ENCODE measurements at places on chromosomes 3 and 15.

- no peak for DNase-seq
These were observed 23.7 kb upstream of the FURIN start for GRCh38 chr15:90844696-90845095.

DNA sequence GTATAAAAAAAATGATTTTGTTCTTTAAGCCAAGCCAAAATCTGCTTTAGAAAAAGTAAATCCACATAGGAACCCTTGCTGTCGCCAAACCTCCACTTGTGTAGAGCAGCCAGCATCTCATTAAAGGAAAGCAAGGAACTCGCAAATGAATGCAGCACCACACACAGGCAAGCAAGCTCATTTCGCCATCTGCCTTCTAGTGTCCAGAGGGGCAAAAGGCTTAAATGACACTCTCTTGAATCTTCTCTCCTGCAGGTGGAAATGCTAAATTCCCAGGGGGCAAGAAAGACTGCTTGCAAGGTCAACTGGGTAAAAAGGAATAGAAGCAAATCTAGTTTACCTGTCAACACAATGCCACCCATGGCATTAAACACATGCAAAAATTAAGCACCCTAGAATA is 2.4 kb downstream of the MB21D2 start:
- DNase-seq: no peak

DNA sequence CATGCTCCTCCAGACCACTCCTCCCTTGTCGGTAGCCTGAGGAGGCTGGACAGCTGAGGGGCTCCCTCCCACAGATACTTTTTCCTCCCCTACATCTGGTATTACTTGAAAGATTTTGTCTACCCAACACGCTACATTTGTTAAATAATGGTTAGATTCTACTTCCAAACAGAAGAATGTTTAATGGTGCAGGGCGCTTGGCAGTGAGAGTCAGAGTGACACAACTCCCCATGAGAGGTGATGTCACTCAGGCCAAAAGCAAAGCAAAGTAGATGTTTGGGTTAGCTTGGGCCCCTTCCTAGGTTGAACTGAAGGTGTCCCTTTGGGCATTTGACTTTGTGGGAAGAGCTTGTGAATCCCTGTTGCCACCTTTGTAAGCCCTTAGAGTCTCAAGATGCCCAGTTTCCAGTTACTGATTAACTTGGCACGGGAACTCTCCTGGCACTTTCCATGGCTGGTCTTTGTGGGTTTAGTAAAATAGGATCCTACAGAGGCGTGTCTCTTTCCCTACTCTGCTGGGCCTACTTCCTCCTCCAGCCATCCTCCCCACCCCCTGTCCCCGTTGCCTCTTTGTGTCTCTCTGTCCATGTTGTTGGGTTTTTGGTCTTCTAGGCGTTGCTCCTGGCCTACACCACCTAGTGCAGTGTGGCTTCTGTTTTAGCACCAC is 5.6 kb downstream of the LIMD1 start:
- no peak for DNase-seq

GRCh38 chr3:157542711-157543500 is 39.7 kb upstream of the VEPH1 start:
- DNase-seq: no peak

DNA sequence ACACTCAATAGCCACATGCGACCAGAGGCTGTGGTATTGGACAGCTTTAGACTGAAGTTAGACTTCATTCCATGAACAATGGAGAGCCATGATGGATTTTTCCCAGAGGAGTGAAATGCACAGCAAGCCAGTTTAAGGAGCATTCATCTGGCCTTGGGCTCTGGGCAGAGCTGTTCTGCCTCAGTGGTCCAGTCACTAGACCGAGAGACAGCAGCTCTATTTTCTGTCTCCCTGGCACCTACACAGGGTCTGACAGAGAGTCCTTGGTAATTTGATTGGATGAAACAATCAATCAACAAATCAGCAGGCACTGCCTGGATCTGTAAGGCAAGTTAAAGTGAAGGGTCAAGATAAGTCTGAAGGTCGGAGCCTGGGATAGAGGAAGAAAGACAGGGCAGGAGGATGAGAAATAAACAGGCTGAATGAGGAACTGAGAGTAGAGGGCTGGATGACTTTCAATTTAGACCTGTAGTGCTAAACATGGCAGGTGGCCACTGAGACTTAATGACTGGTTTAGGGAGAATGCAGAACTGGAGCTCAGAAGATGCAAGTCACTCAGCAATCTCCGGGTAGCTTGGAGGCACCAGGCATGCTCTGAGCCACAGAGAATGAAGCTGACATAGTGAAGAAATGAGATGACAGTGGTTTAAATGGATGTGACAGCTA is 98.5 kb upstream of the SLC25A36 start:
- no peak for DNase-seq

- DNase-seq: no peak
These were observed 109.8 kb downstream of the EPHA3 start for GRCh38 chr3:89217148-89217685.

DNA sequence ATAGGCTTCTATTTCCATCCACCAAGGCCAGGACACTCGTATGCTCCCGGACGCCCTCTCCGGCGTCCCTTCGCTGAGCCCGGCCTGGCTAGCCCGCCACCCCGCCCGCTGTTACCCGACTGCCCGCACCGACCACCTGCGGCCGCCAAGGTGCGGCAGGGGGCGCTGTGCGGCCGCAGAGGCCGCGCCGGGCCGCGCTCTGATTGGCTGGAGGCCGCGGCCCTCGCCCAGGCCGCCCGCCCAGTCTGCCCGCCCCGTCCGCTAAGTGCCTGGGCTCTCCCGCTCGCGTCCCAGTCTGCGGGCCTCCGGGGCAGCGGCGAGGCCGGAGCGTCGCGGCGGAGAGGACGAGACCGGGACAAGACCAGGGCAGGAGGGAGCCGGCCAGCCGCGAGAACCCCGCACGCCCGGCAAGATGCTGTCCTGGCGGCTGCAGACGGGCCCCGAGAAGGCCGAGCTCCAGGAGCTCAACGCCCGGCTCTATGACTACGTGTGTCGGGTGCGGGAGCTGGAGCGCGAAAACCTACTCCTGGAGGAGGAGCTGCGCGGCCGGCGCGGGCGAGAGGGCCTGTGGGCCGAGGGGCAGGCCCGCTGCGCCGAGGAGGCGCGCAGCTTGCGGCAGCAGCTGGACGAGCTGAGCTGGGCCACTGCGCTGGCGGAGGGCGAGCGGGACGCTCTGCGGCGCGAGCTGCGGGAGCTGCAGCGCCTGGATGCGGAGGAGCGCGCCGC is at the start of gene SYNM:
Gene SYNM, plus strand, starts transcription at position 293 of the 726 bp plus-strand sequence. Its CDS starts 120 bp downstream, at position 413.
- peak; percentile 46 for DNase-seq

DNA sequence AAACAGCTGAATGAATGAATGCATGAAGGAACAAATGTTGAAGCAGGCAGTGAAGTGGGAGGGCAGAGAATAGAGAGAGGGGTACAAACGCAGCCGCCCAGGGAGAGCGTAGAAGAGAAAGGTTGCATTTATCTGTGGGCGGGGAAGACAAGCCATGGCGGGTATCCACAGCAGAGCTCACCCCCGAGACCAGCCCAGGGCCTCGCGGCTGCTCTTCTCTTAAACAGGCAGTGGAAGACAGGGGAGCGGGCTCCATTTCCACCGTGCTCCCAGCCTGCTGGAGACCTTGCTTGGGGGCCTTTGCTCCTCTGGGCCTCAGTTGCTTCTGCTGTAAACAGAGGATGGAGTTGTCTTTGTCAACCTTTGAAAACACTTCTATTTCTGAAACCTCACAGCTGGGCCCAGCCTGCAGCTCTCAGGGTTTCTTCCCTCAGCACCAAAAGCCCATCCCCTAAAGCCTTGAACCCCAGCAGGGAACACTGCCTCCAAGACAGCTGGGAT is 259.5 kb downstream of the UACA start:
- DNase-seq: no peak

DNA sequence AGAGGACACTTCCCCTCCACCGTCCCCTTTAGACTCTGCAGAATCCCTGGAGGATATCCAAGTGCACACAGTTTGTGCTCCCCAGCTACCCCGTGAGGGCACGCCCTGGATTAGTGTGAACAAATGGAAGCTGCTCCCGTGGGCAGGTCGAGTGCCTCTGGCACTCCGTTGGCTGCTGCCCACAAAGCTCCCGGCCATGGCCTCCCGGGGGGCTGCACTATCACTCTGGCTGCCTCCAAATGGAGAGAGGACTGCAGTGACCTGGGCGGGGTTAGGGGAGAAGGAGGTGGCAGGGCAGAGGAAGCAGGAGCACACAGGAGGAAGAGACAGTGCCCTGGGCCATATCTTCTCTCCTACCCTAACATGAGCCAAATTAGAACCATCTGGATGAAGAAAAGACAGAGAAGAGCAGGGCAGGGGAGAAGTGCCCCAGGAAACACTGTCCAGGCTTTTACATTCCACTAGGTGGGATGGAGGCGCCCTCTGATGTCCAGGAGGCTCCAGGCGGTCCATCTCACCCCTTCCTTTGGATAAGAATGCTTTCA is 29.4 kb upstream of the ACAD9 start:
- DNase-seq: no peak

All from CD4-positive, alpha-beta T cell treated with Interleukin-12 subunit alpha and Interleukin-12 subunit beta, for 1 hour (primary cell).